T-cell (primary cell): ENCODE measurements at places on chromosomes 2 and 18.

- DNase-seq, result peak; percentile 68
Observed at GRCh38 chr18:59837586-59837985, 62.2 kb upstream of the PMAIP1 start.

DNA sequence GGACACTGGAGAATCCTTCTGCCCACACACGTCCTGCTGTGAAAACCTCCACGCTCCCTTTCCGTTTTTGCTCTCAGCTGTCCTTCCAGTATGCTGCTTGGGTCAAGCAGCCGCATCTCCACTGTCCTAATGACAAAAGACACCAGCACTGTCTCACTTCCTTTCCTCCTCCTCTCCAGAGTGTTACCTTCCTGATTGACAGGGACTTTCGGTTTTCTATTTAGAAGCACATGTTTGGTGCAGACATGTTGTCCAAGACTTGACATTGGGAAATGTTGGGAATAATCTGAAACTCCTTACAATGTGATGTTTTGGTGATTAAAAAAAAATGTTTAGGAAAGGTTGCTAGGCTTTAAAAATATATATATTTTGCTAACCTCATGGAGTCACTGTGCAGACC is 226.6 kb downstream of the FAM210A start:
- DNase-seq, result no peak

DNA sequence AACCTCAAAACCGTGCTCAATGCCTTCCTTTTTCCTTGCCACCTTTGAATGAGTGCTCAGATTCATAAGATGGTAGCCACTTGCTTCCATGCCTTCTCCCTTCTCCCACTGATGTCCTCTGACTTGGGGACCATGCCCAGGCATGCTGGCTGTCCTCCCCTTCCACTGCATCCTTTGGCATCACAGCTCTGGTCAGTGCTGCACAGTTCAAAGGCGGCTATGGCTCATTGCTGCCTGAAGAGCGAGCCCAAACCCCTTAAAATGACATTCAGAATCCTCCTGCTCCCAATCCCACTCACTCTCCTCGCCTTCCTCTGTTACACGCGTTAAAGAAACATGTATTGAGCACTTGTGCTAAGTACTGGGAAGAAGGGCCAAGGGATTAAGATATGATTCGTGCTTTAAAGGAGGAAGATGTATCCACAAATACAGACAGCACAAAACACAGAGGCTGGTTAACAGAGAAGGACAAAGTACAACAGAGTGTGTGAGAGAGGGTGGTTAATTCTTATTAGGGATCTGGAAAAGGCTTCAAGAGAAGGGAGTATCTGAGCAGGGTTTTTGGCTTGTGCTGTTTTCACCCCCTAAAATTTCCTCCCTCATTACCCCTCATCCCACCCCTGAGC is 81.8 kb downstream of the CERKL start:
- no peak for DNase-seq

DNA sequence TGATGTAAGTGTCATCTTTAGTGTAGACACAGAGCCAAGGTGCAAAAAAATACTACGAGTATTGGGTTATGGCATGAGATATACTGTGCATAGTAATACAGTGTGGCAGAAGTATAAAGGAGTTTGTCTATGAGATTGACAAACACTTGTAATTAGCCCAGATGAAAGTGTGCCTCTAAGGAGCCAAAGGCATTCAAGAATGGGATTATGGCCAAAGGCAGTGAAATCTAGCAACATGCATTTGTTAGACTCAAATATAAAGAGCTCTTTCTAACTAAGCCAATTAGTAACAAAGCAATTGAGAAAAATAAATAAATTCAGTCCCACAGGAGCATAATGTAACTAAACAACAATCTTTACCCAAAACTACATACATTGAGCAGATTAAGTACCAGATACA is 1761.8 kb downstream of the SUCLG1 start:
- DNase-seq, result no peak

DNA sequence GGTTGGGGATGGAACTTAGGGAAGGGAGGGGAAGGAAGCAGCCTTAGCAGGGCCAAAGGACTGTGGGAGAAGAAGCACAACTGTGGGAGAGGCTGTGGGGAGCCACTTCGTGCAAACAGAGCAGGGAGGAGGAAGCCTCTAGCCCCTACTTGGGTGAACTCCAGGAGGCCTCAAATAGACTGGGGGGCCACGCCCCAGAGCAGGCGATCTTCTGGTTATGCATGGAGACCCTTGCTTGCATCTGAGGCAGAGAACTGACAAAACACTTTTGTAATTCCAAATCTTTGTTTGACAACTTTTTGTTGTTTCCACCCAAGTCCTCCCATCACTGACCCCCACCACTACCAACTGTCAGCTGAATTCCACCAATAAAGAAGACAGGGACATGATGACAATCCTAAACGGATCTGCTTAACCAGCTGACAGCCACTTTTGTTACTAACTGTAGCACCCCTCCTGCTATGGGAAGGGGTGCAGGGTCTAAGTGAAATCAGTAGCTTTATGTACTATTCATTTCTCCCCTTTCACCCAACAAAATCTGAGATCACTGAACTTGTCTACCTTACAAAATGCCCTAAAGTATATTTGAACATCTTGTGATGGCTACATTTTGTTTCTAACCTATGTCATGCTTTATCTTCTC is 80.5 kb upstream of the CPO start:
- DNase-seq, result no peak

- DNase-seq, result no peak
Observed at GRCh38 chr2:233474308-233475160, 92.0 kb downstream of the USP40 start.

DNA sequence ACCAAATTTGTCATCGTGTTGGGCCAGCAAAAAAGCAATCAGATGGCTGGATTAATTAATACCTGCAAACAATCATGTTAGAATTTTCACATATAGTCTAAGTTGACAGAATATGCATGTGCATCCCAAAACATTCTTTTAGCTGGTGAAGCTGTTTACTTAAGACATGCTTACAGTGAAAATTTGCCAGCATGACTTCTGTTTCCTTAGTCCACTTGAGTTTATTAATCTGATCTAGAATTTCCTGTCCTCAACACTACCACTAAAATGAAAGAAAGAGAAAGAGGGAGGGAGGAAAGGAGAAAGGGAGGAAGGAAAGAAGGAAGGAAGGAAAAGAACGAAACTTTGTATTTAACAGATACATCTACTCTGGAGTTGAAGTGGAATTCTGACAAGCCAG is 2109.9 kb upstream of the PIK3C3 start:
- DNase-seq, result no peak

- no peak for DNase-seq
Observed at GRCh38 chr2:7497178-7497577, 580.0 kb downstream of the RNF144A start.

GRCh38 chr2:6184532-6185292 is 492.5 kb downstream of the SOX11 start:
- DNase-seq, result no peak

DNA sequence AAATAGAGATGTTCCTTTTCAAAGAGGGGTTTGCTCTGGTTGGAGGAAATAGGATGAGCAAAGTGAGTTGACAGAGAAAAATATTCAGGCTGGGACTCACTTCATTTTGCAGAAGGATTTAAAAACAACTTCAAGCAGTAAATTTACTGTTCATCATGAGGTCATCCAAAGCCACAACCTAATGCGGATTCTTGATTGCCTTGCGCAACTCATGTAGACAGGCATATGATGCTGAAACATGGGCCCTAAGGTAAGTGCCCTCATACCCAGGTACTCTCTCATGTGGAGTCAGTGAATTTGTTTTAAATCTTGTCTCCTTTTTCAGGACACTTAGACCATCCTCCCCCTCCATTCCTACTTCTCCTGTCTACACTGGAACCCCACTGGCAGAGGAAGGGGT is 51.9 kb upstream of the LYPD1 start:
- no peak for DNase-seq

DNA sequence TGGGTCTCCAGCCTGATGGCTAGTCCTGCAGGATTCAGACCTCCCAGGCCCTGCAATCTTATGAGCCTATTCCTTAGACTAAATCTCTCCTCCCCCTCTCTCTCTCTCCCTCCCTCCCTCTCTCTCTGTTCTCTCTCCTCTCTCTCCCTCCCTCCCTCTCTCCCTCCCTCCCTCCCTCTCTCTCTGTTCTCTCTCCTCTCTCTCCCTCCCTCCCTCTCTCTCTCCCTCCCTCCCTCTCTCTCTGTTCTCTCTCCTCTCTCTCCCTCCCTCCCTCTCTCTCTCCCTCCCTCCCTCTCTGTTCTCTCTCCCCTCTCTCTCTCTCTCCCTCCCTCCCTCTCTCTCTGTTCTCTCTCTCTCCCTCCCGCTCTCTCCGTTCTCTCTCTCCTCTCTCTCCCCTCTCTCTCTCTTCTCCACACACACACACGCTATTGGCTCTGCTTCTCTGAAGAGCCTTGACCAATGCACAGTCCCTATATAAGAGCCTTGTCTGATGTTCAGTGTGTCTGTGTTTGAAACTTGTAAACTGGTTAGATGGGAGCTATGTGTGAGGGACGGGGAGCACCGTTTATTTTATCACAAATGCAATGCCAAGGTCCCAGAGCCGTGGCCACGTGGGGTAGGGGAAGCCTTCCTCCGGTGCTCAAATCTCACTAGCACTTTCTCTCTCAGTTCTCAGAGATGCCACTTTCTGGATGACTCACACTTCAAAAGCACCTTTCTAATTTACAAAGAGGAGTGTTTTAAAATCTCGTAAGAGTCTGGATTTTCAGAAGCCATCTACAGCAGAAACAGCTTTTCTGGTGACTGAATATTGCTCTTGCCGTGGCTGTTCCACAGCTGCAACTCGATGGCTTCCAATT is 9.4 kb upstream of the PRLH start:
- no peak for DNase-seq

DNA sequence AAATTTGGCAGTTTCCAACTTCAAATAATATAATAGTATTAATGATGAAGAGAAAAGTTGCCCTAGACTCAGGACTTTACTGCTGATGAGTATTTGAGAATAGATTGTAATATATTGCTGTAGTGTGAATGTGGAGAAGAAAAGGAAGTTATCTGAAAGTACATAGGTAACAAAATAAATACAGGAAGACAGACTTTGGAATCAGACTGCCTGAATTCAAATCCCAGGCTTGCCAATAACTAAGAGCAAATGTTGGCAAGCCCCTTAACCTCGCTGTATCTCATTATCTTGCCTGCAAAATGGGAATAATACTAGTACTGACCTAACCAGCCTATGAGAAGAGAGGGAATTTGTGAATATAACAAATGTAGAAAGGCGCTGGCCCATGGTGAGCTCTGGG is 765.2 kb upstream of the ID2 start:
- DNase-seq, result no peak

- no peak for DNase-seq
Observed at GRCh38 chr2:25701801-25702200, 28.4 kb upstream of the DTNB start.

DNA sequence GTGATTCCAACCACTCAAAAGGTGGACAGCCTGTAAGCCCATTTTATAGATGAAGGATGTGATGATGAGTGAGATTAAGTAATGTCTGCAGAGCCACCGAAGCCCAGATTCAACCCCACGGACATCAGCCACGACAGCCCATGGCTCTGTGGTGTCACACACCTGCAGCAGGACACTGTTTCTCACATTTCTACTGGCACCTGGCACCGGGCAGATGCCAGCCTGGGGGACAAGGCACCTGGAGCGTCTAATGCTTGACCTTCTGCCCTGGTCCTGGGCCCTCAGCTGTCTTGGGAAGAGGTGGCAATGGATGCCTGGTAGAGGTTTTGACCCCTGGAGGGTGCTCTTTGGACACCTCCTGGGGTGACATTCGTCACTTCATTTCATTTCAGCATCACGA is 176.3 kb downstream of the ANAPC1 start:
- no peak for DNase-seq
